ENCODE measurements at places on chromosomes 13 and 19.

DNA sequence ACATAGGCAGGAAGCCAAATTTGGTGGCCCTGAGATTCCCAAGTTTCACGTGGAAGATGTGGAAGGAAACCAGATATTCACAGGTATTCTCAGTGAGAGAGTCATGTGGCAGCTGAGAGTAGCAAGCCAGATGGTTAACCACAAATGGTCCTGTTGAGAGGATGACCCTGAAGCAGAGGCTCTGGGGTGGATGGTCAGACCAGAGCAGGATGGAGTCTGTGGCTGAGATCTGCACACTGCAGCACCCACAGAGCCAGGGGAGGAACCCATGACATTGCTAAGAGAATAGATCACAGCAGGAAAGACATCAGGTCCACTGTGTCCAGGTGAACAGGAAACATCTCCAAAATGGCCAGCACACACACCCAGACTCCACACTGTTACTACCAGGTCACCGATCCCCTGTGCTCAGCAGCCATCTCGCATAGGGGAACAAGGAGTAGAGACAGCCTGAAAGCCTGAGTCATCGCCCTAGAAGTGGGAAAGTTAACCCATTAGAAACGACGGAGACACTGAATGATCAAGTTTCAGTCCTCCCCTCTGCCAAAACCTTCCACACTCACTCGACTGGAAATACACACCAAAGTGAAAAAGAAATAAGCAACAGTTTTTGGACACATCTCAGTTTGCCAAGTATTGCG is 160.0 kb downstream of the RBM26 start:
- no peak for DNase-seq

- no peak for DNase-seq
These were observed 85.2 kb downstream of the EDNRB start for GRCh38 chr13:77833331-77833863.

- DNase-seq: no peak
These were observed 219.9 kb upstream of the IRS2 start for GRCh38 chr13:110006304-110006703.

DNA sequence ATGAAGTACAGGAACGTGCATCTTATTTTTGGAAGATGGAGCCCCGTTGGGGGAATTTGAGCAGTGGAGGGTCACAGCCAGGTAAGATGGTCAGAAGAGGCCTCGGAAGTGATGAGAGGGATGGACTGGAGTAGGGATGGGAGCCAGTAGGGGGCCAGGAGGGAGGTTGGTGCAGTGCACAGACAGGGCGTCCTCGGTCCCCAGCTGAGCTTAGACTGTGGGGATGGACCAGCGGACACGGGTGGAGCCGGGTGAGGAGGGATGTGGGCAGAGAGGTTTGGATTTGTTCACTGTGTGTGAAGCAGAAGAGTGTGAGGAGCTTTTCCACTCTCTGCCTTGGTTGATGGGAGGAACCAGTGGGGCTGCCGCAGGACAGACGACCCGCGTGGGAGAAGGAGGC is 10.6 kb downstream of the RPS9 start:
- no peak for DNase-seq

DNA sequence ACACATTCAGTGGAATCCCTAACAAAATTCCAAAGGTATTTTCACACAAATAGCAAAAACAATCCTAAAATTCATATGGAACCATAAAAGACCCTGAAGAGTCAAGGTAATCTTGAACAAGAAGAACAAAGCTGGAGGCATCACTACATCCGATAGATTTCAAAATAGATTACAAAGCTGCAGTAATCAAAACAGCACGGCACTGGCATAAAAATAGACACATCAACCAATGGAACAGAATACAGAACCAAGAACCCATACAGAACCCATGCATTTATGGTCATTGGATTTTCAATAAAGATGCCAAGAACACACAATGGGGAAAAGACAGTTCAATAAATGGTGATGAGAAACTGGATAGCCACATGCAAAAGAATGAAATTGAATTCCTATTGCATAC is 32.5 kb downstream of the ZNF566 start:
- no peak for DNase-seq

DNA sequence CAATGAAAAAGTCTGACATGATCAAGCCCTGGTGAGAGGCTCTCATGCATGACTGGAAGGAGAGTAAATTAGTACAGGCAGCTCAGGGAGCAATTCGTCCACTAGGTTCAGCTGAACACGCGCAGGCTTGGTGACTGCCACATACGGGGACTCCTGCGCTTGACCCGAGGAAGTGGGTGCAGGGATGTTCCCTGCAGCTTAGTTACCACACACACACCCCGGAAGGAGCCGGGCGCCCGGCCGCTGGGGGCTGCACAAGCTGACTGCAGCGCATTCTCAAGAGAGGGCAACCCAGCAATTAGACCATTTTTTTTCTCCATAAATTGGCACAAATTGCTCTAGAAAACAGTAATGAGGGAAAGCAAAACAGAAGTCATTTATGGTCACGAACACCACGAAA is 23.0 kb upstream of the MIER2 start:
- DNase-seq: no peak

GRCh38 chr13:44758630-44759383 is 182.7 kb upstream of the TSC22D1 start:
- no peak for DNase-seq

DNA sequence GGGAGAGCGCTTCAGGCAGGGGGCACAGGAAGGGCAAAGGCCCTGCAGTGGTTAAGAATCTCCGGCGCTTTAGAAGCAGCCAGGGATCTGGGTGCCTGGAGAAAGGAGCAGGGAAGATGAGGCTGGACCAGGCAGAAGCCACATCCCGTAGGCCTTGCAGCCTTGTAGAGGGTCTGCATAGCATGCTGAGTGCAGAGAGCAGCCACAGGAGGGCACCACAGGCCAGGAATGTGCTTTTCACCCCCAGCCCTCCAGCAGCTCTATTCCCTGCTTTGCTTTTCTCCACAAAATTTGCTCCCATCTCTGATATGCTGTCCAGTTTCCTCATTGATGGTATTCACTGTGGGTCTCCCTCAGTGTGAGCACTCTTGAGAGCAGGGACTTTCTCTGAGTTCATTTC is 5.7 kb downstream of the WDR62 start:
- DNase-seq: no peak

- peak; percentile 32 for DNase-seq
These were observed 153.9 kb downstream of the DACH1 start for GRCh38 chr13:71712988-71713653.

DNA sequence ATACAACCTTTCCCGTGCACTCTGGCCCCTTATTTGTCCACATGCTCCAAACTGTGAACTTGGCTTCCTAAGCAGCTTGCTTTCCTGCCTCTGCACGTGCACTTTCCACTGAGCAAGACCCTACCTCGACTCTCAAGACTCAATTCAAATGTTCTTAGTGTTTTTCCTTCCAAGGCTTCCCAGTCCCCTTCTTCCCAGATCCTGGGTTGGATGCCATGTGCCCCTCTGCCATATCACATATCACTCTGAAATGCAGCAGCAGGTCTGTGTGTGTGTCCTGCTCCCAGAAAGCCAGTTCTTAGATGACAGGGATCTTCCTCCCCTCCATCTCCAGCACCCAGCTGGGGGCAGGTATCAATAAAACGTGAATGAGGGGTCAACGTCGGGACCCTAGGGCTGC is 3.0 kb downstream of the ZNF557 start:
- peak; percentile 6 for DNase-seq

DNA sequence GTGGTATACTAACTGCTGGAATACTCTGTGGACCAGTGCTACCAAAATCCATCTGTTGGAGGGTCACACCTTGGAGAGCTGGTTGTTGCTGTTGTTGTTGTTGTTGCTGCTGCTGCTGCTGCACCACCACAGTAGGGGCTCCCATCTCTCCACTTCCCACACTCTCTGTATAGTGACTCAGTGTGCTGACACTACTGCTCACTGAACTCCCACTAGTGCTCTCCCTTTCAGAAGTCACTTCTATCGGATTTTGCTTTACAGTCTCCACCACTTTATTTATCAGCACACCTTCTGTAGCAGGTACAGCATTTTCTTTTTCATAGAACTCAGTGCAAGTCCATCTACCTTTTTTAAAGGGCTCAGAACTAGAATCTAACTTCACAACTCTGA is 1.7 kb downstream of the TSC22D1 start:
- DNase-seq: no peak

DNA sequence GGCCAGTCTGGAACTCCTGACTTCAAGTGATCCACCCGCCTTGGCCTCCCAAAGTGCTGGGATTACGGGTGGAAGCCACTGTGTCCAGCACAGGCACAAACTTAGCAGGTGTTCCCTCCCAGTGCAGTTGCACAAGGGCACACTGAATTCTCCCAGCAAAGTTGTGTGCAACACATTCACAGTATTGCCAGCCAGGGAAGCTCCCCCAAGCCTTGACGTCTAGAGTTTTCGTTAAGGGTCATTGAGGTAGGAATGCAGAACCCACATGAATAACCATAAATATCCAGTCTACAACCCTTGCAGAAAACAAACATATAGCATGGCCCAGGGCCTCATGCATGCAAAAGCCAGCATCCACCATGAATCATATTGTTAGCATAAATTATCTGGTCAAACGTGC is 3.3 kb upstream of the AURKC start:
- DNase-seq: no peak

DNA sequence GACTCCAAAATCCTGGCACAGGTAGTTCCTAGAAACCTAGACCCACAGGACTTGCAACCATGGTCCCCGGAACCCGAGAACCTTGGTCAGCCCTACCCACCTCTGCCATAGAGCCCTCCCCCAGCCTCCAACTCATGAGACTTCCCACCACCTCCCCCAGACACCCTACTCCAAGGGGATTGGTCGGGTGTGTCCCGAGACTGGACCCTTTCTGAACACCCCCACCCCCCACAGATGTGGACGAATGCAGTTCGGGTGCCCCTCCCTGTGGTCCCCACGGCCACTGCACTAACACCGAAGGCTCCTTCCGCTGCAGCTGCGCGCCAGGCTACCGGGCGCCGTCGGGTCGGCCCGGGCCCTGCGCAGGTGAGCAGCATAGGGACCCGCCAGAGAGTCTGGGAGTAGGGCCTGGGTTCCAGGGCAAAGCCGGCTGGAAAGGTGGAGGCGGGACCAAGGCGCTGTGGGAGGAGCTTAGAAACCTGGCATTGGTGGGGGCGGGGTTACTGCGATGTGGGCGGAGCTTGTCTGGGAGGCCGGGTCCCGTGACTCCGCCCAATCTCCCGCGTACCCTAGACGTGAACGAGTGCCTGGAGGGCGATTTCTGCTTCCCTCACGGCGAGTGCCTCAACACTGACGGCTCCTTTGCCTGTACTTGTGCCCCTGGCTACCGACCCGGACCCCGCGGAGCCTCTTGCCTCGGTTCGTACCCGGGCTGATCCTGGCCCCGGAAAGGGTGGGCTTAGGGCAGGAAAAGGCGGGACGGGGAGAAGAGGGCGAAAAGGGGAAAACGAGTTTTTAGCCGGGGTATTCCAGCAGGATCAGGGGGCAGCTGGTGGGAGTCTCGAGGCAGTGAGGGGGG is 11.9 kb downstream of the LTBP4 start:
- DNase-seq: peak; percentile 59

DNA sequence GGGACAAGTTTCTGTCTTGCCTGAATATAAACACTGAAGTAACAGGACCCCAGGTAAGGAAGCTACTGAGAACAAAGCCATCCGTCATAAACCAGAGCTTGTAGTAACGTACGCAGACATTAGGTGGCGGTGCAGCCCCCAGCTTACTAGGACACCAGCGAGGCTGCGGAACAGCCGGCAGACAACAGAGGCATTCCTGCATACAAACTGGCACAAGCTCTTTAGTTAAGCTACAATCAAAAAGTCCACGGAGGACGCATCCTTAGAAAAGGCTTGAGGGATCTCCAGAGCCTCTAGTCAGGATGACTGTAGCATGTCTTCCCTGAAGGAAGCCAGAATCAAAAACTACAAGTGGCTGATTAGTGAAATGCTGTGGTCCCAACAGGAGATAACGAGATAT is 26.2 kb downstream of the ZNF160 start:
- peak; percentile 47 for DNase-seq

DNA sequence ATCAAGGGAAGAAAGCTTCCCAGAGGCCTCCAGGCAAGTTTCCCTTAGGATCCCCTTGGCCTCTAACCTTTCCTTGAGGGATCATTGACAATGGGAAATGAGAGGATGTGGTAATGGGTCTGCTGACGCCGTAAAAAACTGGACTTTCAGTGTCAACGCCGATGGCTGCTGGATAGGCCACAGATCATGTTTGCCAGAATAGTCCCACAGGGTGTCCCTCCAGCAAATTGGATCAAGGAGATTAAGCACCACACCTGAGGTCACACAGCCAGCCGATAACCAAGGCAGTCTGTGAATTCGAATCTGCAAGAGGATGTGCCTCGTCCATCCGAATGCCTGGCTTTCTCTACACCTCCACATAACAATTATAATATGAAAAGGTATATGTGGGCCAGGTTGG is 17.6 kb downstream of the BCAT2 start:
- DNase-seq: no peak

DNA sequence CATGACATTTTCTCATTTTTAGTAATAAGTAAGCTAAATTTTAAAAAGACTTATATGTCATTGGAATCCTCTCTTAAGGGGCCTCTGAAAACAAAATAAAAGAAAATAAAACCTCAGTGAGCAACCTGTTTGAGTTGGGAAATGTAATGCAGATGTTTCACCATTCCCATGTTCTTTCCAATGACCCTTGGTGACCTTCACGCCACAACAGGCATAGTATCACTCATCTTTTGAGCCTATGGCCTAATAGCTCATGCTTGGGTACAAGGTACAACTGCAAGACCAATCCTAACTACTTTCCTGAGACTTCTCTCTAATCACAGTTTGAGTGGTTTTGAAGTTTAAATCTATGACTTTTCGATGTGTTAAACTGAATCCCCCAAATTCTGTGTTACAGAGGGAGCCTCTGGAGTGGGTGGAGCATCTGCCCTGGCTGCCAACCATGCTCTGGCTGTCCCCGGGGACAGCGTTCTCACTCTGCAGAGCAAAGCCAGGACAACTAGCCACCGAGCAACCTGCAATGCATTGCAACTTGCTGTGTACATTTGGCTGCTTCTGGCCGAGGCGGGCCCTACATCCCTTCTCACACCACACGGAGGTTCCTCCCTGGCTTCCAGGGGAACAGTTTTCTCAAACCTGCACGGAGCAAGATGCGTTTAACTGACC is 307.9 kb upstream of the MAB21L1 start:
- DNase-seq: no peak

DNA sequence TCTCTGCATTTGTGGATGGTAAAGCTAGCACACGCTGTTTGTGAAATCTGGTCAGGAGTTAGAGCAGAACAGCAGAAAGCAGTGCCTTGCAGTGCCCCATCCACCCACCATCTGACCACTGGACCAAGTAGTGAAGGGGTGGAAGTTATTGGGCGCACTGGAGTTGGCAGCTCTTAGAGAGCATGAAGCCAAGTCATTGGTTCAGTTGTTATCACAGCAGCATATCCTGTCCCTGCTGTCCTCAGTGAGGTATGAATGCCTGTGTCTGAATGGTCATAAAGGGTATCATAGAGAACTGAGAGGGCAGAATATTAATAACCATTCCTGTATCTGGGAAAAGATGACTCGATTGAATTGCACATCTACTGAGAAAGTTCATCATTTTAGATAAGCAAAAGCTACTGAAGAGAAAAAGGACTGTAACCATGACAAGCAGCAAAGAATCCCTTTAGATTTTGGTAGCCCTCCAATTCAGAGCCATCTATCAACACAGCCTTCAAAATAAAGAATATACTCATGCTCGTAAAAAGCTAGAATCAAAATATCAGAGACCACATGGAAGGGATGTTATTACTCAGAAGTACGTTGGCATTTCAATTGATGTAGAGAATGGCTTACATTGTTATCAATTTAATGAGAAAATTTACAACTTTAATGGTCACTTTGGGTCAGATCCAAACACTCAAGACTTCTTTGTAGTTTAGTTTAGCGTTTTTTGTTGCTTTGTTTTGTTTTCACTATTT is 919.0 kb downstream of the EFNB2 start:
- no peak for DNase-seq

- no peak for DNase-seq
These were observed 104.6 kb upstream of the RAP2A start for GRCh38 chr13:97329331-97329730.

All from mucosa of gallbladder (tissue), 1 donor.